GM12892 (cell line): ENCODE measurements at places on chromosomes 6 and 20.
A peak's percentile ranks its signal among the peaks of the same experiment; 100 is the strongest.

GRCh38 chr6:163830641-163831040 lies 416.1 kb downstream of the QKI start:
- DNase-seq: no peak

- no peak for DNase-seq
Observed at GRCh38 chr6:113574147-113574546, 283.0 kb upstream of the MARCKS start.

DNA sequence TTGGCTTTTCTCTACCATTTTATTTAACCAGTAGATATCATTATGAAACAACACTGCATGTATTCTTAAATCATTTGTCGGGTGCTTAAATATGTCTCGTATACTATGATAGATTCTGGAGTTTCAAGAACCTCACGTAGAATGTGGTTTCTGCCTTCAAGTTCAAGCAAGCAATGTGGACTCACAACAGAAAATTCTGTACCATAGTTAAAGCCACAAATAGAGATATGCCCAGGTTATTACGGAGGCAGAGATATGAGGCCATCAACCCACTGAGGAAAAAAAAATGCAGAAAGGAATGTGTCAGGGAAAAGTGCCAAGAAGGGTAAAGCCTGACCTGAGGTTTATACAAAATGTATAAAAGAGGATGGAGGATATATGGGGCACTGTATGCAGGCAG lies 109.9 kb downstream of the GFRAL start:
- no peak for DNase-seq

GRCh38 chr6:2939315-2940009 lies 31.9 kb downstream of the SERPINB6 start:
- no peak for DNase-seq

GRCh38 chr6:45924763-45925342 lies 90.8 kb downstream of the CLIC5 start:
- no peak for DNase-seq

- DNase-seq: no peak
Observed at GRCh38 chr6:128336436-128337095, 183.8 kb downstream of the PTPRK start.

GRCh38 chr20:45049904-45050471 lies 50.9 kb downstream of the KCNS1 start:
- DNase-seq: no peak

DNA sequence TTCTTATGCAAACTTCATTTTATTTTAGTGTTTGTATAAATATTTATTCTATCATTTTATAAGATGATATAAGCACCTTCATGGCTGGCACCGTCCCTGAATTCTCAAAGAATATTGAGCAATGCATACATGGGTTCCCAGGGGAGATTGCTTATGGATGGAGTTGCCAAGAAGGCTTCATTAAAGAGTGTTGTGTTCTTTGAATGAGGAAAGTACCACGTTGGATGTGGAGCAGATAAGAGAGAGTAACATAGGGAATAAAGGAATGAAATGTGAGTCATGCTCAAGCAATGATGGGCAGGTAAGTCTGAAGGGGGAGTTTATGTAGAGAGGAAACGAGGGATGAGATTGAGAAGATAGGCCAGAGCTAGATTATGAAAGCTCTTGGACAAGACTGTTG lies 10.3 kb downstream of the DSE start:
- no peak for DNase-seq

DNA sequence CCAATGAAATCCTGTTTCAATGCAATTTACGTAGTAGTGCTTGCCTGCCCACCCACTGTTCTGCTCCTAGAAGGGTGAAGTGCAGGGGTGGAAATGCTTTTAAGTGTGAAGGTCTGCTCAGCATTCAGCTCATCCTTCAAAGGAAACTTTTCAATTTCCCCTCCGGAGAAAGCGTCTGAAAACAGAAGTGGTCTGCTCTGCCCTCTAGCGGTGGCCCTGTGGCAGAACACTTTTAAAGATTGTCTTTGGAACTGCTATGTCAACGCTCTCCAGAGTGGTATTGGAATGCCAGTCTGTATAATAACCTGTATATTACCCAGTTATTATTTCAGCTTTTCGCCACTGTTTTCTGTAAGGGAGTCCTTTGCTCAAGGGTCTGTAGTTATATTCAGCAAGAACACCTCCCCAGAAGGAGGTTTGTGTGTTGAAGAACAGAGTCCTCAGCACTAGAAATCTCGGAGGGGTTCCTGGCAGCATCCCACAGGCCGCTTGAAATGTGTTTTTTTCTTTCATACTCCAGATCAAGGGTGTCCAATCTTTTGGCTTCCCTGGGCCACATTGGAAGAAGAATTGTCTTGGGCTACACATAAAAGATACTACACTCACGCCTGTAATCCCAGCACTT lies 63.1 kb upstream of the KLHL31 start:
- DNase-seq: peak; percentile 27

- DNase-seq: no peak
Observed at GRCh38 chr6:136036601-136037000, 185.1 kb downstream of the PDE7B start.

GRCh38 chr20:44009679-44009992 lies 95.0 kb downstream of the TOX2 start:
- no peak for DNase-seq

DNA sequence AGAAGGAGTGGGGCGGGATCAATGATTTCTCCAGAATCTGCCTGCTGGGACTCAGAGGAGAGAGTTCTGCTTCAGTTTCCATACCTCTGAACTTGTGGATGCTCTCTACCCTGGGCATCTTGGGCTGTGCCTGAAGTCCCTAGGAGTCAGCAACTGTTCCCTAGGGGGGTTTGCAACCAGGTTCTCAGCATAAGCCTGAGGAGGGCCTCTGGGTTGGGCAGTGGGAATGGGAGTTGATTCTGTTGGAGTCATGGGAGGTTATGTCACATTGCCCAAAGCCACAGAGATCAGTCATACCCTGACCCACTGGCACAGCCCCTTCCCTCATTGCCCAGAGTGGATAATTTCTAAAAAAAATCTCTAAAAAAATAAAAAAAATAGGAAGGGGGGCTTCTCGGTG lies 47.4 kb downstream of the MOCS1 start:
- no peak for DNase-seq

GRCh38 chr6:13262302-13263230 lies 65.8 kb downstream of the TBC1D7 start:
- no peak for DNase-seq

GRCh38 chr6:79082304-79082703 lies 4.2 kb upstream of the PHIP start:
- DNase-seq: no peak

- DNase-seq: no peak
Observed at GRCh38 chr6:1437553-1438406, 48.4 kb downstream of the FOXF2 start.

- no peak for DNase-seq
Observed at GRCh38 chr6:4655196-4656025, 120.8 kb upstream of the CDYL start.

DNA sequence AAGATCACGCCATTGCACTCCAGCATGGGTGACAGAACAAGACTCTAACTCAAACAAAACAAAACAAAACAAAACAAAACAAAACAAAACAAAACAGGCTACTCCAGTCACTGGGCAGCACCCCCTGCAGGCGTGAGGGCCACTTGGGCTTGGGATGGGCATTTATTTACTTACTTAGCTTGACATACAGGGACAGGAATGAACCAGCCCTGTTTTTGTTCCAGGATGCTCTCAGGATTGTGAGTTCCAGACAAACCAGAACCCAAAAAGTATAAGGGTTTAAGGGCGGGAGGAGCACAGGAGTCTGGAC lies 4.0 kb upstream of the PTPN1 start:
- DNase-seq: no peak

GRCh38 chr20:1392443-1392692 lies 486 bp downstream of the FKBP1A start:
- no peak for DNase-seq

DNA sequence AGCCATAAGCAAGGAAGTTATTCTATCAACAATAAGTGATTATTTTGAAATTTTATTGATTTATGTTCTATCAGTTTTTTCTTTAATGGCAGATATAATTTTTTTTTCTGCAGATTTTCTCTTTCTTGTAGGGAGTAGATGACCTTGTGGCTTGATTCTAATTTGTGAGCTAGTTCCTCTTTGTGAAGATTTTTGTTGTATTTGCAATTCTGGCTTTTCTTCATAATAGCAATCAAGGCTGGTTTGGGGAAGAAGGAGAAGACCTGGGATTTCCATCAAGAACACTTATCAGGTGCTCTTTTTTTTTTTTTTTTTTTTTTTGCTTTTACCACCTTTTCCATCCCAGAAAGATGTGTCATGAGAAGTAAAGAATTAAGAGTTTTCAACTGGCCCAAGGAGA lies 324.2 kb upstream of the MAN1A1 start:
- no peak for DNase-seq

- DNase-seq: no peak
Observed at GRCh38 chr20:61968036-61968810, 97.5 kb downstream of the TAF4 start.
